ENCODE measurements at places on chromosomes 3 and 15.

- DNase-seq = no peak
Measured at GRCh38 chr3:79551321-79551892, 216.4 kb downstream of the ROBO1 start.

- DNase-seq = no peak
Measured at GRCh38 chr3:115293321-115293720, 146.2 kb upstream of the ZBTB20 start.

GRCh38 chr3:155407331-155407730, 113.8 kb upstream of the STRIT1 start:
- DNase-seq = no peak

DNA sequence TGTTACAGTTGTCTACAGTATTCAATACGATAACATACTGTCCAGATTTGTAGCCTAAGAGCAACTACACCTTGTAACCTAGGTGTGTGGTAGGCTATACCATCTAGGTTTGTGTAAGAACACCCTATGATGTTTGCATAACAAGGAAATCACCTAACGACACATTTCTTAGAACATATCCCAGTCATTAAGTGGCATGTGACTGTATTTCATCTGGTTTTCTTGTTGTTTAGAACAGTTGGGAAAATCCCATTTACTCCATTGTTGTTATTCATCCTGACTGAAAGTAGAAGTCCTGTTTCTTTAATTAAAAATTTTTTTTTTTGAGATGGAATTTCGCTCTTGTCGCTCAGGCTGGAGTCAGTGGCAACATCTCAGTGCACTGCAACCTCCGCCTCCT, 31.3 kb downstream of the LRRC28 start:
- no peak for DNase-seq

- no peak for DNase-seq
Measured at GRCh38 chr3:50319894-50320625, 2.5 kb downstream of the HYAL2 start.

- no peak for DNase-seq
Measured at GRCh38 chr15:83278191-83278590, 6.3 kb downstream of the BNC1 start.

GRCh38 chr3:72141264-72141663, 356.3 kb upstream of the PROK2 start:
- DNase-seq = no peak

- DNase-seq = no peak
Measured at GRCh38 chr3:190807719-190808375, 54.6 kb downstream of the GMNC start.

GRCh38 chr15:26128611-26129140, 265.5 kb upstream of the ATP10A start:
- DNase-seq = no peak

DNA sequence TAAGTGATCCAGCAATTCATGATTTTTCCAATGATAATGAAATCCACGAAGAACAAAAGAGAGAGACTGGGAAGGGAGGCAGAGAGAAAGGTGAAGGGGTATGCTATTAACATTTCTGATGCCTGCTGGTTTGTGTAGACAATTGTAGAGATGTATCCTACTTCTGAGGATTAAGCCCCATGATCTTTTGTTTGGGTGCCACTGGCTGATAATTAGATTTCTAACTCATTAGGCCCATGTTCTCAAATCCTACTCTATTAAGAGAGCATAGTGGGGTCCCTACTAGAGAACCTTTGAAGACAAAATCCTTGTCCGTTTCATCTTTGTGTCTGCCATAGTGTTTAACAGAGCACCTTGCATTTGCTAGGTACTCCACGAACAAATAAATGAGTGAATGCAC, 2.7 kb upstream of the GNB4 start:
- no peak for DNase-seq

- DNase-seq = no peak
Measured at GRCh38 chr3:125055331-125055912, 375 bp downstream of the HEG1 start.

- DNase-seq = no peak
Measured at GRCh38 chr3:64612082-64612860, 75.5 kb downstream of the ADAMTS9 start.

DNA sequence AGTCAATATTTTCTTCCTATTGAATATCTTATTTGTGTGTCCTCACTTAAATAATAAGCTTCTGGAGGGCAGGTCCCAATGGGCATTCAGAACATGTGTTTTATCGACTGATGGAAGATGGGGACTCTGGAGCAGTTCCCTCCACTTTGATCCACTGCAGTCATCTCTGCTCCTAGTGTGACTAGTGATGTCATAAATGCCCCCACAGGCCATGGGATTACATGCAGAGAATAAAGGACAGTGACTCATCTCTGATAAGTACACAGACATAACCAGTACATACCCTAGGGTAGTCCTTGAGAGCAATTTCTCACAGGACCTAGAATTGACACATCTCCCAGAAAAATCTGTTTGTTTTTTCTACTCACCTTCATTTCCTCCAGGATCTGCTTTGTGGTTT, 49.4 kb upstream of the FMN1 start:
- DNase-seq = no peak

DNA sequence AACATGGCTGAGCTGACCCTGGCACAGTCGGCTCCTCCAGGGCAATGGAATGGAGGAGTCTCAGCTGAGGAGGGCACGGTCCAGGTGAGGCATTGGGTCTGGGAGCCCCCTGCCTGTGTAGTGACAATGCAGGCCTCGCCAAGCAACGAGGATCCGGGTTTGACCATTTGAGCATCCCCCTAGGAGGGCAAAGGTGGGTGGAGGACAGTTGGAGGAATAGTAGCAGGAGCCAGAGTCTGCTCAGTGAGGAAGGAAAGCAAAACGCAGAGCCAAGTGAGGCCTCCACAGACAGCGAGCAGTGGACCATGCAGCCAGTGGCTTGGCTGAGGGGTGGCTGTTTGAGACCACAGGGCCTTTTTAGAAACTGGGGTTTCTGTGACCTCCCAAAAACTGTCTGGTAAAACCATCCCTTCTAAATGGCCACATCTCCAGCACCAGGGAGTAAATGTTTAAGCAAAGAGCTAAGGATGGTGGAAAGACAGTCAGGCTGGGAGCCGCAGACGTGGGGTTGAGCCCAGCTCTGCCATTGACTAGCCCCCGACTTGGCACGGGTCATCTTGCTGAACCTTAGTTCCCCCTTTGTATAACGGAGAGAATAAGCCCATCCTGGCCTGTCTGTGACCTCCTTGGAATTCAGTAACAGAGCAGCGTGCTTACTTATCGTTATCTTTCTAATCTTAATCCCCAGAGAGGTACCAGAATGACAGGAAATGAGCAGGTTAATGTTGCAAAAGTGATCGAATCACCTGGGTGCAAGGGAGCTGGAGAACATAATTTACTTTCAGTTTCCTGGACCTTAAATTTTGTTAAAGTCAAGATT, 46.8 kb downstream of the CMTM6 start:
- DNase-seq = no peak

DNA sequence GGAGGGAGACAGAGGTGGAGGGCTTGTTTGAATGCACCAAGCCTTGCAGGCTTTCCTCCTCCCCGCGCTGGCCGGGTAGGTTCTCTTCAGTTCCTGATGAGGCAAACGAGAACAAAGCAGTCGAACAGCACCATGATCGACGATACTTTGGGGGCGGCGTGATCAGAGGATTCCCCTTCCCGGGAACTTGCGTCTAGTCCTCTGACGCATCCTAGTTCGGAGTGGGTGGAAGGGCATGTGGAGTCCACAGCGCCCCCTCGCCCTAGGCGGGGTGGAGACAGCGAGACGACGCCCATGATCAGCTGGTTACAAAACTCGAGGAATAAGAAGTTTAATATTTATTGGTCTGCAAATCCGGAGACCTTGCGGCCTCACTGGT, 452 bp upstream of the SV2B start:
- no peak for DNase-seq

DNA sequence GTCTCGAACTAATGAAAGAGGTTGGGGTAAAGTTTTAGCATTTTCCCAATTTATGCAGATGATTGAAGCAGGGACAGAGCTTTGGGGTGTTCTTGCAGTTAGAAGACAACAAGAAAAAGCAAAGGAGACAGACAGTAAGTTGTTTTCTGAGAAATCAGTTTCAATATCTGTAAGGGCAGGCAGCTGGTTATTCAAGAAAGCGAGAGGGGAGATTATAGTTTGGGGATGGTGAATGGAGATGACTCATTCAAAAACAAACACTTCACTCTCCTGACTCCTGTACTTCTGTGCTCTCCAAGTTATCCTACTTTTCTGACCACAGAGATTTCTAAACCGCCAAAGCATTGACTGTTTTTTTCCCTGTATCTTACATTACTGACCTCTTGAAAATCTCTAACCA, 352.0 kb downstream of the GAP43 start:
- no peak for DNase-seq

GRCh38 chr15:67241132-67241855, 13.2 kb downstream of the AAGAB start:
- DNase-seq = no peak

DNA sequence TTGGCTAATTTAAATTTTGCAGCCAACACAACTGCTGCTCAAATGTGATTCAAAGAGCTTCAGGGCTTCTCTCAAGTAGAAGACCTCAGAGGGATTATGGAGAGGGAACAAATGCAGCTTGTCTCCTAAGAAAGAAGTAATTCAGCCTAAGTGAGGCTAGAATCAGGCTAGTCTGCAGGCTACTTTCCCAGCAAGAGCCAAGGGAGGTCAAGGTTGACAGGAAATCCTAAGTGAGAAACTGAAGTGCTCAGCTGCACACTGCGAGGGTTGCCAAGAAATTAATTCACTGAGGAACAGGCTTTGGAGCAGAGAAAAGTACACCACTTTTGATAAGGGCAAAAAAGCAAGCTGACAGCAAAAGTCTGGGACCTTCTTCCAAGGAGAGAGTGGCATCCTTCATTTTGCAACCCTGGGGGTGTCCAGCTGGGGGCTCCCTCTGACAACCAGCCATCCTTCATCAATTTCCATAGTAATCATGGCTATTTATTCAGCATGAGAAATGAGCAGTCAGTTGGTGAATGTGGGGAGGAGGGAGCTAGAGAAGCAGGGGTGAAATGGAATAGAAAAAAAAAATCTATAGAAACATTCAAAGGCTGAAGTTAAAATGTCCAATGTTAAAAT, 646.4 kb upstream of the ADAMTS9 start:
- no peak for DNase-seq

DNA sequence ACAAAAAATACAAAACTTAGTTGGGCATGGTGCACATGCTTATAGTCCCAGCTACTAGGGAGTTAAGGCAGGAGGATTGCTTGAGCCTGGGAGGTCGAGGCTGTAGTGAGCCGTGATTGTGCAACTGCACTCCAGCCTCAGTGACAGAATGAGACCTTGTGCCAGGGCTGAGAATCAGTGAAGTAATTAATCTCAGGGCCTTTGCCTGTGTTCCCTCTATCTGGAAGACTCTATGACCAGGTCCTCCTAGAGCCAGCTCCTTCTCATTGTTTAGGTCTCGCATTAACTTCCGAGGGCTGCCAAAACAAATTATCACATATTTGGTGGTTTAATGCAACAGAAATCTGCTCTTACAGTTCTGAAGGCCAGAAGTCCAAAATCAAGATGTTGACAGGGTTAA, 41.4 kb upstream of the FLNB start:
- DNase-seq = no peak

- no peak for DNase-seq
Measured at GRCh38 chr3:183650554-183650953, 15.1 kb downstream of the KLHL24 start.

DNA sequence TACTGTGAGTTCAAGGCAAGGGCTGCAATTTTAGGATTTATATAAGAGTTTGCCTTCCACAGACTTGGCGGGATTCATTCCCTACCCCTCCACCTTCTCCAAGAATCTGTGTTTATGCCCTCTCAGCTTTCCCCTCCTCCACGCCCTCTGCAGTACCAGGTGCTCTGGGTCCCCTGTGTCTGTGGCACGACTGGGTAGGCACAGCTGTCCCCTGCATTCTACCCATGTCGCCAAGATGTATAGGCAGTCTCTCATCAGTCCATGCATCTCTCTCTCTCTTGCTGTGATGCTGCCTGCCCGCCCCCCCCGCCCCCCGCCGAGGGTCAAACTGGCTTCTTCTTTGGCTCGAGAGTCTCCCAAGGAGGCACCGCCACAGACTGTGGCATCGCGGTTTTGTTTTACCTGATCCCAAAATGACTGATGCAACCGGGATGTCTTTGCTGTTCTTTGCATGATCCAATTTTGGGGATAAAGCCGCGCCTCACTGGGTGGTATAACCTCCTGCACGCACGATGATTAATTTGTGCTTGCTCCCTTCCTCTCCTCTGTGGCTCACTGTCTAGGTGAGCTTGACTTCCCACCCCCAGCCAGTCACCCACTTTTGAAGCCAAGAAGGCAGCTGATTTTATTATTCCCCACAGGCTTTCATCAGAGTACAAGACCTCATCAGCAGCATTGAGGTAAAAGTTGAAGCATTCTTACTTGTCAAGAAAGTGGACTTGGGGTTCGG, 43.7 kb downstream of the EFCAB12 start:
- DNase-seq = no peak

DNA sequence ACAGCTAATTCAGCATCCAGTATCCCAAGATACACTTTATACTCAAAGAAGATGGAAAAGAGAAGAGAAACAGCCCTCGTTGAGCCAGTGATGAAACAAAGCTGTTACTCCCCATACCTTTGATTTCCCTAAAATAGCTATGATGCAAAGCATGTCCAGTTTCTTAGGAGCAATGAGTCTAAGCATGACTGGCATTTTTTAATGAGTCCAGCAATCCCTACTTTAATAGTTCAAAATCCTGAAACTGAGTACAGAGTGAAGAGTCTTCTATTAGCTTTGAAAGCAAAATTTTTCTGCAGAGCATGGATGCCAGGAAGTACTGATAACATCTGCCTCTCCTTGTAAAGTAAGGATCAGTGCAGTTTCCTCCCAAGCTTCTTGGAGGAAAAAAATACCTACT, 302.7 kb downstream of the IL5RA start:
- no peak for DNase-seq

DNA sequence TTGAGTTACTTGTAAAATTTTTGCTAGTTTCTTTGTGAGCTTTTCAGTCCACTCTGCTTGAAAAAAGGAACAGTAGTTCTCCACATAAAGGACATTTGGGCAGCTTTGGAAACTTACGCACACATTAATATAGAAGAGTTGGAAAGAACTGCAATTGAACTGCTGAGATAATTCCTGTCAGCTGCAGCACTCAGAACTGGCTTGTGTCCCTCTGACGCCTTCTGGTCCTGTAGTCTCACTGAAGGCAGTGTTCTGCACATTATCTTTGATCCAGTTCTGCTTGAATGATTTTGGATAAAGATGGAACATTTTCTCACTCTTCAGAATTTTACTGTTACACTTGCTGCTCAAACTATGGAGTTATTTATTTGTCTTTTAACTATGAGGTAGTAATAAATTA, 901.9 kb downstream of the OTOL1 start:
- DNase-seq = no peak

Data from SK-N-MC (cell line).